ENCODE measurements at places on chromosomes 5 and 9.

DNA sequence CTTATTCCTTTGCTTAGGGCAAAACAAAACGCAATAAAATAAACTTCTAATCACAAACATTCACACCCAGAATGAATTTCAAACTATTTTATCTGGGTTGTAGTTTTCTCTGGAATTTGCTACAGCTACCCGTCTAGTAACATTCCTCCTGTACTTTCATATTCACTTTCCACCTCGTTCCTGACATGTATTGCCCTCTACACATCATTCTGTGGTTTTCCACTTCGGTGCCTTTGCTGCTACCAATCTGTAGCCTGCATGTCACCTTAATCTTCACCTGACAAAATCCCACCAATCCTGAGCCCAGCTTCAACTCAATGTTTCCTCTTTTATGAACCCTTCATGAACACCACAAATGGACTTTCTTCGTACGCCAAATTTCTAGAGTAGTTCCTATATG is 694.1 kb upstream of the C9orf72 start:
- no peak for DNase-seq

DNA sequence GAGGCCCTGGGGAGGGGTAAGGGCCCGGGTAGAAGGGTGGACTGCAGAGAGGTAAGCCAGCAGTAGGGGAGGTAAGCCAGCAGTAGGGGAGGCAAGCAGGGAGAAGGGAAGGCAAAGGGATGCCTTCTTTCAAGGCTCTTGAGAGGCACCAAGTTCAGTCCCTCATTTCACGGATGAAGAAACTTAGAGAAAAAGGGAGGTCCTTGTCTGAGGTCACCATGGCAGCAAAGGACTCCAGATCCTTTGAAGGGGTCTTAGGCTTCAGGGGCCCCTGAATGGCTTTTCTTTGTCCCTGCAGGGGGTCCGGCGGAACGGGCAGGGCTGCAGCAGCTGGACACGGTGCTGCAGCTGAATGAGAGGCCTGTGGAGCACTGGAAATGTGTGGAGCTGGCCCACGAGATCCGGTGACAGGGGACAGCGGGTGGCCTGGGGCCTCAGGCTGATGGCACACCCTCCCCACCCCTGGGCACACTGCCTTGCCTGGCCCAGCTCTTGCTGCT is 42.6 kb downstream of the RGS3 start:
- DNase-seq: no peak

GRCh38 chr9:68428481-68428880 is 72.1 kb downstream of the PGM5 start:
- DNase-seq: no peak

DNA sequence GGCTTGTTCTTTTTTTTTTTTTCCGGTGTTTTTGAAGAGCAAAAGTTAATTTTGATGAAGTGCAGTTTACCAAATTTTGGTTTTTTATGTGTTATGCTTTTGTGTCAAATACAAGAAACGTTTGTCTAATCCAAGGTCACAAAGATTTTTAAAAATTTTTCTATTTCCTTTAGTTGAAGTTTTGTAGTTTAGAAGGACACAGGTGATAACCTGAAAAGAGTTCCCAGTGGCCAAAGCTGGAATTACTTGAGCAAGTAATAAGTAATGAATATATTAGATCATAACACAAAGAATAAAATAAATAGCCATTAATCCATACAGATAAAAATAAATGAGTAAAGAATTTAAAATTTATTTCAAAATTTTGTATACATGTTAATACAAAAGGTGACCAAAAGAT is 71.5 kb downstream of the FCHO2 start:
- DNase-seq: no peak

DNA sequence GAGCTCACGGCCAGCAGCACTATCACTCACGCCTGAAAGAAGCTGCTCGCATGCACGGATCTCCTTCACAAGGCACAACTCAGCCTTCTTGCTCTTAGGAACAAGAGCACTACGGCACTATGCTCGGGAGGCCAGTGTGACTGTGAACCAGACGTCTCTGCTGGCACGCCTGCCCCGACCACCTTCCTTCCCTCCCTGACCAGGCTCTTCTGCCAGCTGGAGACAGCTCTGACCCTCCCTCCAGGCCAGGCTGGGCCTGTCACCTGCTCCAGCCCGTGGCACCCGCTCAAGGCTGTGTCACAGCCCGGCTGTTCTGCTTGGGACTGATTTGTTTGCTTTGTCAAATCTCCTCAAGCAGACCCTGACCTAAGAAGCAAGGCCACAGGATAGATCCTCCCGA is 7.0 kb downstream of the TBC1D9B start:
- DNase-seq: no peak
